SJSA1 (cell line): ENCODE measurements at places on chromosomes 6 and 20. TPM values are rescaled to one million over a fixed set of nuclear protein-coding genes. Genes with fewer than 3 reads are reported as not detected.

GRCh38 chr6:112223070-112223861 lies 31.1 kb downstream of the LAMA4 start:
- no peak for DNase-seq

GRCh38 chr20:33624399-33624798 lies 37.7 kb upstream of the C20orf144 start:
- no peak for DNase-seq

GRCh38 chr6:146267946-146268345 lies 239.1 kb downstream of the GRM1 start:
- DNase-seq = no peak

GRCh38 chr6:136920671-136921380 lies 1.3 kb upstream of the SLC35D3 start:
- no peak for DNase-seq

- DNase-seq = peak; percentile 57
Measured at GRCh38 chr6:46419576-46420002, 71.7 kb downstream of the RCAN2 start.

- no peak for DNase-seq
Measured at GRCh38 chr20:44336086-44336485, 757 bp upstream of the R3HDML start.

DNA sequence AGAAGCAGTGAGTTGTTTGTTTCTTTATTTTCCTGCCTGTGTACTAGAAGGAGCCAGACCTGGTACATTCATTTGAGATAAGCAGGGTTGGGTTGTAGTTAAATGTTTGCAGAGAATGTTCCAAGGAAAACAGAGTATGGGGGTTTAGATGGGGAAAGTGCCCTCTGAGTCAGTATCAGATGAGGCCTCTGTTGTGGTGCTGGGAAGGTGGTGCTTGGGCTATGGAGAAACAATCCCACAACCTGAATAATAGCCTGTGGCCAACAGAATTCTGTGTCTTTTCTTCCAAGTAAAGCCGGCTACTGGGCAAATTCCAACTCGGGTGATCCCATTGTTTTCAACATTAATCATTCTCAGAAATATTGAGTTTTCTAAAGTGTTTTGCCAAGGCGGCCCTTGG lies 109.3 kb downstream of the RNF144B start:
- no peak for DNase-seq

- peak; percentile 51 for DNase-seq
Measured at GRCh38 chr6:63527658-63528514, 44.4 kb upstream of the LOC128125822 start.

GRCh38 chr6:71902261-71902660 lies 15.9 kb downstream of the RIMS1 start:
- no peak for DNase-seq

- DNase-seq = peak; percentile 80
Measured at GRCh38 chr6:45327956-45328522, at the start of gene RUNX2. RUNX2 (plus strand) TSS chr6:45328330; CDS start chr6:45328727, 397 bp downstream.

DNA sequence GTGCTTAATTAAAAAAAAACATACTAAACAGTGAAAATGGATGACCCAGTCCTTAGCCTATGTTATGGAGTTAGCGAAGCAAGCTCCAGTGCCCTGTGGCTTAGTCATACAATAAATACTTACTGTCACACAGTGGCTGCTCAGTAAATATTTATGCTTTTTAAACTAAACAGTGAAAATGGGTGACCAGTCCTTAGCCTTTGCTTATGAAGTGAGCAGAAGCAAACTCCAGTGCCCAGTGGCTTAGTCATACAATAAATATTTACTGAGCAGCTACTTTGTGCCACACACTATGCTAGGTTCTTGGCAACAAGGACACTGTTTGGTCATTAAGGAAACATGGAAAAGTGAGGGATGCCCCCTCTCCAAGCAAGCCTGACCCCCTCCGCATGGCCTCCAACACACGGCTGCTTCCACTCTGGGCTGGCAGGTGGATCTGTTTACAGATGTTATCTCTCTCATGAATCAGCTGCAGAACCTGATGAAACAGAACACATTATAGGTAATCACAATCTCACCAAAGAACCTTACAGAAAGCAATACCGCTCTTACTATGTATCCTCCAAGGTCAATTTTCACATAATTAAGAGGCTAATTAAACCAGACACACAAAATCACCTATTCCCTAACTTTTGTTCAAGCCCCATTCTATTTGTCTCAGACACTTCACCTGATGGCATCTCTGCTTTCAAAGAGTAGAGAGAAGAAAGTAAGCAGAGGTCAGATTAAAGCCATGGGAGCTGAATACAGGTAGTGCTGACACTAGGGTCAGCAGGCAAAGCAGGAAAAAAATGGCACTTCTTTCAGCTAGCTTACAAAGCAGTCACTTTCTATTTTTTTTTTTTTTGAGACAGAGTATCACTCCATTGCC lies 27.3 kb downstream of the CDK5RAP1 start:
- peak; percentile 81 for DNase-seq

DNA sequence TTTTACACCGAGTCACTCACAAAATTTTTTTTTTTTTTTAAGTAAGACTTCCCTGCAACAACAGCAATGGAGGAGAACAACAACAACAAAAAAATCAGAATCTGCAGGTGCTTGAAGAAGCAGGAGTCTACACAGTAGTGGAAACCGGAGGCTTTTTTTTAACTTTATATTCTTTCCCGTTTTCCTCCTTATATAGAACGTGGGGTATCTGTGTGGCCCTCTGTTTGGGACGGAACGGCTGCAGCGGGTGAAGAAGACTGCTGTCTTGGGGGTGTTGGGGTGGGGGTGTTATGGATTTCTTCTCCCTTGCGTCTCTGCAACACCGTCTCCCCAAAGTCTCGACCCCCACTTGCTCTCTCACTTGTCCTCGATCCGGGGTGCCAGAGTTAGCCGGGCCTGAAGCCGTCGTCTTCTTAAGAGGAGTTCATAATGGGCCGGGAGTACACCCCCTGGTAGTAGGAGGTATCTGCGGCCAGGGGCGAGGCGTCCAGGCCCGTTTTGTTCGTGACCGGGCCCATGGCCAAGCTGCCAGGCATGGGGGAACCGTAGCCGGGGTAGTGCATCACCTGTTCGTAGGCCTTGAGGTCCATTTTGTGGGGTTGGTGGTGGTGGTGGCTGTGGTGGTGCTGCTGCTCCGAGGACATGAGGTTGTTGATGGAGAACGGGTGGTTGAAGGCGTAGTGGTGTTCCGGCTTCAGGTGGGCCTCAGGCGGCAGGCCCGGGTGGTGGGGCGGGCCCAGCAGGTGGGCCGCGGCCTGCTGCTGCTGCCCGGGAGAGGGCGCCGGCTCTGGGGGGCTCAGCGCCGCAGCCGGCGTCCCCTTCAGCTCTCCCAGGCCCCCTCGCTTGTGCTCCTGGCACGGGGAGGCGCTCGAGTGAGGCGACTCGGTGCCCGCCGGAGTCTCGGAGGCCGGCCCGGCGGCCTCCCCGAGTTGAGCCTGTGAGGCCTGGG lies 2.7 kb downstream of the FOXA2 start:
- DNase-seq = no peak

DNA sequence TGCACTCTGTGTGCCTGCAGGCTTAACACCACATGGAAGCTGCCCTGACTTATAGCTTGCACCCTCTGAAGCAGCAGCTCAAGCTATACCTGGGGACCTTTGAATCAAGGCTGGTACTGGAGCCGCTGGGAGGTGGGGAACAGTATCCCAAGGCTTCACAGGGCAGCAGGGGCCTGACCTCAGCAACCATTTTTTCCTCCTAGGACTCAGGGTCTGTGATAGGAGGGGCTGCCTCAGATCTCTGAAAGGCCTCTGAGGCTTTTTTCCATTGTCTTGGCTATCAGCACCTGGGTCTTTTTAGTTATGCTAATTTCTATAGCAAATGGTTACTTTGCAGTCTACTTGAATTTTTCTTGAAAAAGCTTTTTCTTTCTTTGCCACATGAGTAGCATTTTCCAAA lies 80.2 kb upstream of the OPRM1 start:
- DNase-seq = no peak

DNA sequence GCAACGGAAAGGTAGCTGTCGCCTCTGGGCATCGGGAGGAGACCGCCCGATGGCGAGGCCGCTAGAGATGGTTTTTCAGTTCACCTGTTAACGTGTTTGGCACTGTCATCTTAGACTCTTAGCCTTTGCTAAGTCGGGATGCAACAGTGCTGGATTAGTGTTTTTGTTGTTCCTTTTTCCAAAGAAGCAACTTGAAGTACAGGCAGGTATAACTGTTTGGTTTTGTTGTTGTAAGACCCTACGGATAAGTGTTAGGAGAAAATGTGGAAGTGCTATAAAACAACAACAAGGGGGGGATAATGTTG lies 723 bp downstream of the MANEA start:
- DNase-seq = no peak

GRCh38 chr6:37686111-37686510 lies 11.6 kb downstream of the MDGA1 start:
- DNase-seq = no peak

GRCh38 chr6:82877213-82878195 lies 188.1 kb downstream of the UBE3D start:
- DNase-seq = no peak

C20orf144 gene
- 0.18 TPM in 1 of 2 replicates, not detected in the other for total RNA-seq

MEI4 gene
- total RNA-seq = not detected in 2 replicates

PPDPF gene
- total RNA-seq = 47.2 and 56.7 TPM in 2 replicates

RIPOR2 gene
- 4.5 and 6.2 TPM in 2 replicates for total RNA-seq

ULBP3 gene
- total RNA-seq = 5.4 and 10.1 TPM in 2 replicates

MAS1 gene
- not detected in 2 replicates for total RNA-seq

NAA20 gene
- total RNA-seq = 50.0 and 71.7 TPM in 2 replicates

SLC44A4 gene
- not detected in 2 replicates for total RNA-seq

HLA-C gene
- total RNA-seq = 768 and 818 TPM in 2 replicates

TRIM31 gene
- total RNA-seq = not detected in 2 replicates

TSPYL4 gene
- total RNA-seq = 16.7 and 23.1 TPM in 2 replicates

TBXT gene
- not detected in 2 replicates for total RNA-seq

GLP1R gene
- not detected in 2 replicates for total RNA-seq
